NCI-H187 treated with DMSO at 0.1 percent for 48 hours (cell line): ENCODE measurements at places on chromosomes 7 and 10.

GRCh38 chr10:119341459-119342301 is 134.3 kb downstream of the GRK5 start:
- no peak for DNase-seq

GRCh38 chr10:115826396-115826795 is 446.6 kb downstream of the GFRA1 start:
- DNase-seq: no peak

DNA sequence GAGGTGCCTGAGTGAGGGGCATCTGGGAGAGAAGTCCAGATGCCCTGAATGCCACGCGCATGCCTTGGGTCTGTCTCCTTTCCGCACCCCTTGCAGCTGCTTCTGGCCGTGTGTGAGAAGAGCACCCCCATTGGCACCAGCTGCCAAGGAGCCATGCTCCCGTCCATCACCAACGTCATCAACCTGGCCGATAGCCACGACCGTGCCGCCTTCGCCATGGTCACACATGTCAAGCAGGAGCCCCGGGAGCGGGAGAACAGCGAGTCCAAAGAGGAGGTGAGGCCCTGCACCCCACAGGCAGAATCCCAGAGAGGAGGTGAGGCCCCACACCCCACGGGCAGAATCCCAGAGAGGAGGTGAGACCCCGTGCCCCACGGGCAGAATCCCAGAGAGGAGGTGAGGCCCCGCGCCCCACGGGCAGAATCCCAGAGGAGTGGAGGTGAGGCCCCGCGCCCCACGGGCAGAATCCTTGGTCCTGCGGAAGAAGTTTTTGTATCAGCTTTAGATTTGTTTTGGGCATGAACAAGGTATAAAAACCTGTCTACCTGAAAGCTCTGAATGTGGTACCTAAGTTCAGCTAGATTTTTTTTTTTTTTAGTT is 91.8 kb downstream of the TRRAP start:
- no peak for DNase-seq

- no peak for DNase-seq
Observed at GRCh38 chr10:36717118-36717517, 408.3 kb upstream of the ANKRD30A start.

DNA sequence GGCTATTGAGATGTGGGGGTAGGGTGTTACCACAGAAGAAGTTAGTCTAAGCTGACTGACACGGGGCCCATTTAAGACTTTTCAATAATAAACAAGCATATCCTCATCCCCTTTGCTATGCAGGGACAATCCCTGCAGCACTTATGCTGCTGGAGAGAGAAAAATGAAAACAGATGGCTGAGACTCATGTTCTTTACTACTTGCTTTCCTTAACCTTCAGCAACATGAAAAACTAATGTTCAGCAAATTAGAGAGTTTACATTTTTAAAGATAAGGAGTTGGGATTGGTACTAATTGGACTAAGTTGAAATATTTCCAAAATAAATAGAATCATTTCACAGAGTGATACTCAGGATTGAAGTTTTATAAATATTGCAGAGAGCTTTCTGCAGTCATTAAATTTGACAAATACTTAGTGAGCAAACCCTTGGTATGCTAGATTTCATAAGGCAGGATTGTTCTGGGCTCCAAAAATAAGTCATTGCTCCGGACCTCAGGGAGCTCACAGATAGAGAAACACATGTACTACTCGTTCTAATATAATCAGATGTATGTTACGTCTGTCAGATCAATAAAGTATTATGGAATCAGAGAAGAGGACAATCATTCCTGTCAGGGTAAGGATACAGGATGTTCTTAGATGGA is 147.1 kb upstream of the LRRN3 start:
- DNase-seq: no peak

DNA sequence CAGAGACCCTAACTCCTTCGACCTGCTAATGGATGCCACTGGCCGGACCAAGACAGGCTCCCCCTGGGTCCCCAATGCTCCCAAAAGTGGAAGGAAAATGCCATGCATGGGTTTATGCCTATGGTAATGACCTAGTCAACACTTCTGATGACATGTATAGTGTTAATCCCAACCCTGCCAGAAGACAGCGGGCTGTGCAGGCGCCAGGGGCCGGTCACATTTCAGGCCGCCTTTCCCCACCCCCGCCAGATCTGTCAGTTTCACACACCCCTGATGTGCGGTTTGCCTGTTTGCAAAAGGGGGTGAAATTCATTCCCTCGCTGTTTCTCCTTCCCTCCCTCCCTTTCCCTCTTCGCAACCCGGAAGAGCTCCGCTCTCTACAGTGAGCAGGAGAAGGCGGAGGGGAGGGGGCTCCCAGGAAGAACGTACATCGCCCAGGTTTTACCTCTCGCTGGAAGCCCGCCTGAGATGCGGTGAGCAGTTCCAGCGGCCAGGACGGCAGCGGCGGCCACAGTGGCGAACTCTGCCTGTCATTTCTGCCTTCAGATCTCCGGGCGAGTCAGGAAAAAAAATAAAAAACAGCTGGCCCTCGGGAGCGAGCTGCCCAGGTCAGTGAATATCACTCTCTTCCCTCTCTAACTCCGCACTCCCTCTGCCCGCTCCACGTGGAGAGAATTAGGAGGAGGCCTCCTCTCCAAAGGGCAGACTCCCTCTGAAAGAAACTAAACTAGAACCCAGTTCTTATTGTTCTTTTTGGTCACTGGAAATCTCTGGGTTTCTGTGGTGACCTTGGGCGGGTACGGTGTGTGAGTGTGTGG is 9.4 kb upstream of the GATA3 start:
- DNase-seq: no peak

- no peak for DNase-seq
Observed at GRCh38 chr10:28906934-28907333, 229.6 kb downstream of the BAMBI start.

GRCh38 chr7:7369134-7369533 is 166.5 kb downstream of the COL28A1 start:
- DNase-seq: no peak

DNA sequence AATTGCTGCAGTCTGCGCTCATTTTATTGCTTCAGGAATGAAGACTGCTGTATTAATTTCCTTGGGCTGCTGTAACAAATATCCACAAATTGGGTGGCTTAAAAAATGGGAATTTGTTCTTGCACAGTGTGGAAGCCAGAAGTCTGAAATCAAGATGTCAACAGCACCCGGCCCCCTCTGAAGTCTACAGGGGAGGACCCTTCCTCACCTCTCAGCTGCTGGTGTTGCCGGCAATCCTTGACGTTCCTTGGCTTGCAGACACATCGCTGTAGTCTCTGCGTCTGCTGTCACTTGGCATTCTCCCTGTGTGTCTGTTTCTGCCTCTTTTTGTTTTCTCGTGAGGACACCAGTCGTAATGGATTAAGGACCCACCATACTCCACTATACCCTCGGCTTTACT is 166.2 kb downstream of the PTPN20 start:
- no peak for DNase-seq

DNA sequence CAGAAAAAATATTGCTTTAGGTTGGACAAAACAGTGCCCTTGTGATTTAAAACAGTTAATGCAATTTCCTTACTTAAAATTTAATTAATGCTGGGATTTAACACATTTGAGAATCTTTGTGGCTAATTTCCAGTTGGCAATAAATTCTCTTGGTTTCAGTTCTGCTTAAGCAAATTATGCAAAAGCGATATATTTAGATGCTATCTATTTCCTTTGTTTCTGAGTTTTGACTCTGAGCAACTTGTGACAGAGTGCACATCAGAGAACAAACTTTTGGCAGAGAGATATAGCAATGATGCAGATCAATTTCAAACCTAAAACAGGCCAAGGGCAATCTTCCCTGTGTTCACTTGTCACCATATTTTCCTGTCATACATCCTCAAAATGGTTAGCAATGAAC is 933.6 kb upstream of the ZWINT start:
- DNase-seq: no peak

GRCh38 chr10:92413519-92413918 is 122.6 kb downstream of the MARCHF5 start:
- no peak for DNase-seq

- DNase-seq: no peak
Observed at GRCh38 chr7:1169409-1170368, 9.7 kb upstream of the ZFAND2A start.

- no peak for DNase-seq
Observed at GRCh38 chr10:89226891-89227290, 19.8 kb upstream of the CH25H start.
